Endodermal cell (in vitro differentiated cells): ENCODE measurements at places on chromosomes 7 and 10. TPM values are rescaled to one million over a fixed set of nuclear protein-coding genes. Genes with fewer than 3 reads are reported as not detected.

MACROH2A2 gene
- total RNA-seq, result 139 to 197 TPM (median 187 TPM) in 3 replicates

TMEM176A gene
- total RNA-seq, result not detected in 3 replicates

CAMK2B gene
- 0.40 TPM in 1 of 3 replicates, not detected in the others for total RNA-seq

SPAM1 gene
- 0.18 and 0.32 TPM in 2 replicates for total RNA-seq

CFAP43 gene
- 2.5 and 2.6 TPM in 2 replicates for total RNA-seq

SH2D4B gene
- 0.12 to 0.13 TPM in 2 of 3 replicates, not detected in the other for total RNA-seq

UBE2H gene
- 62.1 to 112 TPM (median 74.5 TPM) in 3 replicates for total RNA-seq

SLC16A12 gene
- 2.3 and 2.4 TPM in 2 replicates for total RNA-seq

ADAM12 gene
- total RNA-seq, result 0.14 and 0.46 TPM in 2 replicates

GNAT3 gene
- not detected in 3 replicates for total RNA-seq

AKR1B1 gene
- 211 to 277 TPM (median 216 TPM) in 3 replicates for total RNA-seq

PHKG1 gene
- total RNA-seq, result 0.46 to 1.5 TPM (median 0.72 TPM) in 3 replicates

SFXN4 gene
- 13.0 to 24.0 TPM (median 23.2 TPM) in 3 replicates for total RNA-seq

FBXO24 gene
- total RNA-seq, result 0.88 and 1.3 TPM in 2 replicates

UPK3BL2 gene
- 6.8 and 9.8 TPM in 2 replicates for total RNA-seq

MAGI2 gene
- 18.7 and 19.2 TPM in 2 replicates for total RNA-seq

CABCOCO1 gene
- total RNA-seq, result 1.1 to 3.0 TPM (median 1.2 TPM) in 3 replicates

CHST15 gene
- 7.5 to 12.7 TPM (median 8.4 TPM) in 3 replicates for total RNA-seq

FXYD4 gene
- total RNA-seq, result not detected in 2 replicates

STYXL1 gene
- total RNA-seq, result 63.4 and 72.0 TPM in 2 replicates

GPER1 gene
- 0.23 to 0.54 TPM (median 0.51 TPM) in 3 replicates for total RNA-seq

DYDC2 gene
- total RNA-seq, result 1.9 to 5.7 TPM (median 5.3 TPM) in 3 replicates

GPNMB gene
- 0.45 and 0.99 TPM in 2 replicates for total RNA-seq

HMX3 gene
- not detected in 3 replicates for total RNA-seq

FAM24B gene
- 2.6 and 2.9 TPM in 2 replicates for total RNA-seq

NXPH1 gene
- total RNA-seq, result not detected in 3 replicates

MEIG1 gene
- total RNA-seq, result not detected in 3 replicates

TEX47 gene
- not detected in 3 replicates for total RNA-seq

CYP3A7 gene
- total RNA-seq, result not detected in 3 replicates

FKBP9 gene
- 67.4 to 68.4 TPM (median 68.0 TPM) in 3 replicates for total RNA-seq

MOSPD3 gene
- total RNA-seq, result 22.6 to 25.5 TPM (median 25.1 TPM) in 3 replicates

ANK3 gene
- 43.8 to 82.4 TPM (median 65.0 TPM) in 3 replicates for total RNA-seq

GAD2 gene
- total RNA-seq, result 0.15 TPM in 1 of 2 replicates, not detected in the other

PRTFDC1 gene
- 11.9 to 14.5 TPM (median 13.6 TPM) in 3 replicates for total RNA-seq

PAX4 gene
- not detected in 3 replicates for total RNA-seq

AIFM2 gene
- total RNA-seq, result 7.6 and 7.9 TPM in 2 replicates

METTL27 gene
- total RNA-seq, result 18.2 to 24.2 TPM (median 22.2 TPM) in 3 replicates
